Effector CD8-positive, alpha-beta T cell (primary cell): ENCODE measurements at places on chromosomes 2 and 18.

- DNase-seq = no peak
Observed at GRCh38 chr2:33104052-33104623, 157.4 kb downstream of the LTBP1 start.

DNA sequence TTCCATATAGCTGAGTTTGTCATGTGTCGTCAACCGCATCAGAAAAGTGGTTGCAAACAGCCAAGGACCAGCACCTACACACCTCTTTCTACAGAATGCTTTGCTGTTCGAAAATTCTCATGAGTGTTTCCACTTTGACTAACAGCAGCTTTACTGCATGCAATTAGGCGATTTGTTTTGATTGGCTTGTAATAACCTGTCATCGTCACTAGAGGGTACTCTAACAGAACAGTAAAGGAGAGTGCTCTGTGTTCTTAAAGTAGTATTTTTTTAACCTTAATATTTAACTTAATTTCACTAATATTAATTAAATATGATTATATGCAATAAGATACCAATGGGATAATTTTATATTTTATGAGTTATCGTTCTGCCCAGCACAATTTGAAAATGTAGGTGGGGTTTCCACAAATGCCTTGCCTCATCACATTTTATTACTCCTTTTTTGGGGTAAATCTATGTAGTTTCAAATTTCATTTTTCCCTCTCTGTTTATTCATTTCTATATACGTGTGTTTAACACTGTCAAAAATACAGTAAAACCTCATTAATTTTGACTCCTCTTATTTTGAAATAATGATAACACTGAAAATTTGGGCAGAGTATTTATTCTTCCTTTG lies 502.2 kb downstream of the NRXN1 start:
- no peak for DNase-seq

- DNase-seq = no peak
Observed at GRCh38 chr2:118851650-118852049, 4.2 kb upstream of the EN1 start.

- DNase-seq = no peak
Observed at GRCh38 chr18:23177433-23178072, 42.3 kb downstream of the CABLES1 start.

GRCh38 chr2:88211003-88211808 lies 41.1 kb downstream of the THNSL2 start:
- no peak for DNase-seq

DNA sequence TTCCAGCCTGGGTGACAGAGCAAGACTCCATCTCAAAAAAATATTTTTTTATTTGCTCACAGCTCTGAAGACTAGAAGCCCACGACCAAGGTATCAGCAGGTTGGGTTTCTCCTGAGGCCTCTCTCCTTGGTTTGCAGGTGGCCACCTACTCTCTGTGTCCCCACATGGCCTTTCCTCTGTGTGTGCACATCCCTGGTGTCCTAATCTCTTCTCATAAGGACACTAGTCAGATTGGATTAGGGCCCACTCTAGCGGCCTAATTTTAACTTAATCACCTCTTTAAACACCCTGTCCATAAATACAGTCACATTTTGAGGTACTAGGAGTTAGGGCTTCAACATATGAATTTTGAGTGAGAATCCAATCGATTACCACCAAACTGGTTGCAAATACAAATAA lies 2.0 kb upstream of the RAB3GAP1 start:
- DNase-seq = no peak

DNA sequence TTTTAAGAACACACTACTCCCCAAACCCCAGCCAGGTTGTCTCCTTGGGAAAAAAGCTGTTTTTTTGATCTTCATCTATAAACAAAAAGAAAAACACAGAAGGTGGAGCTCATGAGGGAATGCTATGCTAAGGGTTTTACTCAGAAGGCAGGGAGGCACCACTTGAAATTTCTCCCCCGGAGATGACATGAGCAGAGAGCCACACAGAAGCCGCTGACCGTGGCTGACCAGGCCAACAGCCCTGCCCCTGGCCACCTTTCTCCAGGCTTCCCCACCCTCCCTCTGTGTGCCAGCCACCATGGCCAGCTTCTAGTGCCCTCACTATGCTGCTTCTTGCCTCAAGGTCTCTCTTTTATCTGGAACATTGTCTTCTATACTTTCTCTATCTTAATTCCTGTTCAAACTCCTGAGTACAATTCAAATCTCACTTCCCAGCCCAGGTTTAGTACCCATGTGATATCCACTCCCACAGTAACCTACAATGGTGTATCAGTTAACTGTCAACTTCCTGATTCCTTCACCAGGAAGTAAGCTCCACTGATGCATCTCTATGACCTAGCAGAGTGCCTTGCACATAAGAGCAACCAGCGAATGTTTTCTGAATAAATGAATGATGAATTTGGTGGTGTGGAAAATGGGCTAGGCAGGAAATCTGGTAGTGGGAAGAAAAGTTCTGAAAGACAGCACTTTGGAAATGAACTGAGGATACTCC lies 15.3 kb downstream of the LAPTM4A start:
- DNase-seq = no peak

DNA sequence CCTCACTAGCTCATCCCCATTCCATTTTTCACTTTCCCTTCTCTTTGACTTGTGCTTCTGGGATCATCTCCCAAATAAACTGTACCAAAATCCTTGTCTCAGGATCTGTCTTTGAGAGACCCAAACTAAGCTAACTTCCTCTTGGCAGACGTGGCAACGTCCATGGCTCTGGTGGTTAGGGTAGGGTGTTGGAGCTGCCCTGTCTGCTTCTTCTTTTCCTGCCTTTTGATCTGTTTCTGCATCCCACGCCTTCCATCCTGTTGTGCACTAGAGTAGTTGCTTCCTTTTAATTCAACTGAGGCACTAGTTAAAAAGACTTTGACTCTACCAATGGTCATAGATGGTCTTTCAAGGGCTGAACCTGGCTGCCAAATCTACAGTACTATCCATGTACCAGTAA lies 5.5 kb upstream of the MAP4K4 start:
- no peak for DNase-seq

- DNase-seq = no peak
Observed at GRCh38 chr2:21633911-21634310, 510.1 kb downstream of the TDRD15 start.

DNA sequence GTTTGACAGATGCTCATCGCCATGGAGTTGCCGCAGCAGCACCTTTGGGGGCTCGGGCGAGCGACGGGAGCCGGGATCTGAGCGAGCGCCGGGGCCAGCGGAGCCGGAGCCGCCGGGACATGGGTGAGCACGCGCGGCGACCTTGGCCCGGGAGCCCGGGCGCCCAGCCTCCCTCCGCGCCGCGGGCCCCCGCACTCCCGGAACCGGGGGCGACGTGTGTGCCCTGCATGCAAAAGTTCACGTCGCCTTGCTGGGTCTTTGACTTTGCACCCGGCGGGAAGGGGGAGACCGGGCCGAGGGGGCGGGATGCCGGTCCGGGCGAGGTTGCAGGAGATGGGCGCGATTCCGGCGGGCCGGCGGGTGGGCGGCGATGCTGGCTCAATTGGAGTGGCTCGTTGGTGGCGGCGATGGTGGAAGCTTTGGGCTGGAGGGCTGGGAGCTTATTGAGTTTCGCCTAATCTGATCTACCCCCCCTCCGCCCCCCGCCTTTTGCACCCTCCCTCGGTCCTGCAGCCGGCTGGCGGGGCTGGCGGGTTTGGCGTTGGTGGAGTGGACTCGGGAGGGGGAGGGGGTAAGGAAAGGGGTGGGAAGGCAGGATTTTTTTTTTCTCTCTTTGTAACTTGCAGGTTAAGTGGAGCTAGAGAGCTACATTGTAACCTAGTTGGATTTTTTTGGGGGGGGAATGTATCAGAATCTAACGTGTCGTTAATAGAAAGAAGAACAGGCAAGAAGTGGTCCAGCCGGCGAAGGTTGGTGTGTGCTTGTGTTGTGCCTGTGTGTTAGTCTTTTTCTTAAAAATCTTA lies at the start of gene SETBP1:
Gene SETBP1, plus strand, starts transcription at position 616 of the 803 bp plus-strand sequence. CDS start 20,459 bp downstream, outside the sequence.
- DNase-seq = no peak

- DNase-seq = no peak
Observed at GRCh38 chr2:113791697-113792590, 35.5 kb upstream of the SLC35F5 start.

DNA sequence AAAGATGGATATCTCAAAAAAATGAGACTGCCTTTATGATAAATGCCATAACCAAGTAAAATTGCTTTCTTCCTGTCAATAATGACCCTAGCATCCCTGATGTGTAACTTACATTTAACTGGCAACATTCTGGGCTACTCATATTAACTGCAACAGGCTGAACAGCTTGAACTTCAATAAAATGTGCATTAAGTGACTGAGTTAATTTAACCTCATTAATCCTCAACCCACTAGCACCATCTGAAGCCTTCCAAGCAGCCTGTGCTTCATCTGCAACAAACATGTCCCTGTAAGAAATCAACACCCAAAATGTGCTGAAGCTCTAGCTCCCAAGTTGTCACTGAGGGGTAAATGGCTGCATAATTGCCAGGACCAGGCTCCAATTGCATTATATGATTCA lies 296.2 kb upstream of the ZC3H15 start:
- DNase-seq = no peak

- DNase-seq = no peak
Observed at GRCh38 chr18:23612434-23613090, 26.3 kb upstream of the NPC1 start.
